ENCODE measurements at places on chromosomes 6 and 20. TPM values are rescaled to one million over a fixed set of nuclear protein-coding genes. Genes with fewer than 3 reads are reported as not detected.

DNA sequence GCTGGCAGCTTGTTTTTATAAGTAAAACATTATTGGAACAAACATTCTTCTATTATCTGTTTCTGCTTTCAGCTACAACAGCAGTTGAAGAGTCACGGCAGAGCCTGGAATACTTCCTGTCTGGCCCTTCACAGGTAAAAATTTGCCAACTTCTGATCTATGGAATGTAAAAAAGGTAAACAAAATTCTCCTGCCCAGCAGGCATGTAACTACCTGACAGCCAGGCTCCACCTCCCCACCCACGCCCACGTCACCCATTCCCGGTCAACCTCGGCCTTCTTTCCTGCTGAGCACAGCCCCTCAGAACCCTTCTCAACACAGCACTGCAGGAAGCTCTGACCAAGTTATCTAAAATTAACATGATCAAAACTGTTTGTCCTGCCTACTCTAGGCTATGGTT is 166.0 kb downstream of the DLL1 start:
- no peak for DNase-seq
- H3K4me3 ChIP-seq: no peak overlapping the region
- H3K36me3 ChIP-seq: no peaks in the 10 kb centered on the region
- H3K4me1 ChIP-seq: no peaks in the 10 kb centered on the region
- peaks cover 1% of the 10 kb centered on the region for H3K27me3 ChIP-seq

- no peak for DNase-seq
- no peaks in the 10 kb centered on the region for H3K4me1 ChIP-seq
- no peaks in the 10 kb centered on the region for H3K27me3 ChIP-seq
- no peak overlapping the region for H3K4me3 ChIP-seq
- H3K36me3 ChIP-seq: no peaks in the 10 kb centered on the region
These were observed 239.6 kb downstream of the GRIK2 start for GRCh38 chr6:101633081-101633480.

DNA sequence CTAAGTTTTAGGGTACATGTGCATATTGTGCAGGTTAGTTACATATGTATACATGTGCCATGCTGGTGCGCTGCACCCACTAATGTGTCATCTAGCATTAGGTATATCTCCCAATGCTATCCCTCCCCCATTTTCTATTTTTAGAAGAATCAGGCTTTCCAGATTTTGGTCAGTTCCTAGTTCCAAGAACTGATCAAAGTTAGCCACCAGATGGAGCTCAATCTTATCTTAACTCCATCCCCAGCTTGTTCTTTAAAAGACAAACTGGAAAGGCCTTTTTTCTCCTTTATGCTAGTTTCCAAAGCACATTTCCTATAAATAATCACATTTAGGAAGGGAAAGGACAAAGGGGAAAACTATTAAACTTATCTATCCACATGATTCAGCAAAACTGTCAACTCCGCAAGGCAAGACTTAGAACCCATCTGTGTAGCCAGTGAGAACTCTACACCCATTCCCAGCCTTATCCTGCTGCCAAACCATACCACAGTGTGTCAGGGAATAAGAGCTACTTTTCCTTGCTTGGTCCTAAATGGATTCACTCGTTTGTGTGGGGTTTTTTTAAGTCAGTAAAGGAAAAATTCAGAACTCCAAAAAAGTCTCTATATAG is 22.8 kb upstream of the KHDC1 start:
- no peaks in the 10 kb centered on the region for H3K4me1 ChIP-seq
- H3K36me3 ChIP-seq: peaks cover 2% of the 10 kb centered on the region
- no peaks in the 10 kb centered on the region for H3K27me3 ChIP-seq
- no peak overlapping the region for H3K4me3 ChIP-seq
- H3K27ac ChIP-seq: no peak overlapping the region

PXMP4 gene
- total RNA-seq: 10.2 TPM

DNA sequence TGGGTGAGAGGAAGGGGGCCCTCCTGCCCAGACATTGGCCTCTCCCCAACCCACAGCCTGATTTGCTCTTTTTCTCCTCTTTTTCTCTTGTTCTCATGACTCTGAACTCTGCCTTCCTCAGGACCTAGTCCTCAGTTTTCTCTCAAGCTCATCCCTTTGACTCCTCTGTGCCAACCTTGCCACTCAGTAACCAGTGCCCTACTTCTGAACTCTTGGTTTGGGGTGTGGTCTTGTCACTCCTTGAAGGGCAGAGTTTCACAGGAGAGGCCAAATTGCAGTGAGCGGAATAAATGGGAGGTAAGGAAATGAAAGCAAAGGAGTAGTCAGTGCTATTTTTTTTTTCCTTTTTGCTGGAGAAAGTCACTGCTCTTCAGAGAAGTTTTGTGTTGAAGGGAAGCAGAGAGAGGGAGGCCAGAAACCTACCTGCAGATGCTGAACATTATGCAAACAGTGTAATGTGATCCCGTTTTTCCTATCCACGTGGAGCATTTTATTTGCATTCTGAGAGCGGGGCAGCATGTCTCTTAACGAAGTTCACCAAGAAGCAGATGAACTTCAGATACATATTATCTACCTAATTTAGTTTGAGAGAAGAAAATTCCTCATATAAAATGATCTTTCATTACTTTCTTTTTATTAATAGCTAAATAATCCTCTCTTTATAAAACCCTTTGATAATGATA is 26.9 kb downstream of the CFAP61 start:
- no peak for DNase-seq
- no peaks in the 10 kb centered on the region for H3K36me3 ChIP-seq
- no peak overlapping the region for H3K27ac ChIP-seq
- peaks cover 14% of the 10 kb centered on the region for H3K27me3 ChIP-seq
- peaks cover 2% of the 10 kb centered on the region for H3K4me1 ChIP-seq

ELOVL2 gene
- not detected for total RNA-seq

GRCh38 chr20:37649017-37649416 is 44.8 kb upstream of the CTNNBL1 start:
- no peak for DNase-seq
- H3K27ac ChIP-seq: no peak overlapping the region
- no peaks in the 10 kb centered on the region for H3K36me3 ChIP-seq
- no peaks in the 10 kb centered on the region for H3K4me1 ChIP-seq
- peaks cover 17% of the 10 kb centered on the region for H3K27me3 ChIP-seq

Measured in activated CD4-positive, alpha-beta T cell treated with anti-CD3 and anti-CD28 coated beads for 36 hours (primary cell).